Jurkat, Clone E6-1 (cell line): ENCODE measurements at places on chromosomes 3 and 15.

GRCh38 chr15:87623832-87624231, 632.7 kb downstream of the NTRK3 start:
- DNase-seq = peak; percentile 53

GRCh38 chr3:178456621-178457285, 79.5 kb upstream of the KCNMB2 start:
- DNase-seq = no peak

DNA sequence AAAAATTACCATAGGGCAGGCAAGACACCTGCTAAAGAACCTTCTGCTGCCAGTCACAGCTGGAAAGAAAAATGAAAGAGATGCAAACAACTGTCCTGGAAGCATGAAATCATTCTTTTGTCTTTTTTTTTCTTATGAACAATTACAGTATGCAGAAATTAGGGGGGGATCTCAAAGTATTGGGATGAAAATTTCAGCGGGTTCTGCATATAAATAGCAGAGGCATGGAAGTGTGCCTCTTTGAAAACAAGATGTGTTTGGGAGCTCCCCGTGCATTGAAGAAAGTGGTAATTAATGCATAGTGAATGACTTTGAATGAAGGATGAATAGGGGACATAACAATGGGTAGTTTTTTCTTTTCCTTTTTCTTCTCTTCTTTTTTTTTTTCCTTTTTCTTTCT, 431.2 kb downstream of the SOX2 start:
- DNase-seq = no peak

DNA sequence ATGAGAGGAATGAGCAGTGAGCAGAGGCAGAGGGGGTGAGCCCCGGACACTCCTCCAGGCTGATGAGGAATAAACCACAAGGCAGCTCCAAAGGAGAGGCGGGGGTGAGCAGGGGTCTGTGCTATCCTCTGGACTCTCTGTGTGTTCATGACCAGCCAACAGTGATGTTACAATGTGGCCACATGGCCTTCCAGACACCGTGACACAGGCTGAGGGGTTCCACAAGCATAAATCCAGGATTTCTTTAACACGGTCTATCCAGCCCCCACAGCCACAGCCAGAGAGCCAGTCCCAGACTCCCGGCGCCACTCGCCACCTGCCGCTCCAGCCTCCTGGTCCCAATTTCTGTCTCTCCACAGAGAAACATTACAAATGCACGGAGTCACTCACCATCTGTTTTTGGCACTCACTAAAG, 24.4 kb downstream of the XXYLT1 start:
- DNase-seq = no peak

- DNase-seq = no peak
These were observed 5.3 kb downstream of the SCN5A start for GRCh38 chr3:38644016-38644661.

DNA sequence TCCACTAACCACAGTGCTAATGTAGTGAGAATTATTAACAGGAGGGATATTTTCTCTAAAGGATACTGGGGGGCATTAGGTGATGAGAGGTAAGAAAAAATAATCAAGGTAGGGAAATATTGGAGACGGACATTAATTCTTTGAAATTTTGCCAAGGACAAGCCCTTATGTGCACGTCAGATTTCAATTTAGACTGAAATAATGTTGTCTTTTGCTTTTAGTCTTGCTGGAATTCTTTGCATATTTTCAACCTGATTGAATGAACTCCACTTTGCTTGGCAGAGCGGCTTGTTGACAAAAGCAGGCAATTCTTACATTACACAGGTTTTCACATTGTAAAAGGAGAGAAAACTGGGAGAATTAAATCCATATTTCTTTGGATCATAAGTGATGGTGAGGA, 25.0 kb upstream of the C3orf52 start:
- DNase-seq = no peak

DNA sequence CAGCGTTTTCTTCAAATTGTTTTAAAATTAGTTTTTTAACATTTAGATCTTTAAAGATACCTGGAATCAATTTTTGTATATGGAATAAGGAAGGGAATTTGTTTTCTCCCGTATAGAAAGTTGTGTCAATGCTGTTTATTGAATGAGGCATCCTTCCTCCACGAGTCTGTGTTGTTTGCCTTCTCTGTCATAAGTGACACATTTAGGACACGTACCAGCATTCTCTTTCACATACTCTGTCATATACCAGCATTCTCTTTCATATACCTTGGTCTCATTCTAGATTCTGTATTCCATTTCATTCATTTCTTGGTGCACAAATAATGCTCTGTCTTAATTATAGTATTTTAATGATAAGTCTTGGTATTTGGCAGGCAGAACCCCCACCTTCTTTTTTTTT, 10.3 kb downstream of the ATP11B start:
- no peak for DNase-seq

- DNase-seq = no peak
These were observed 21.8 kb downstream of the NUDT16 start for GRCh38 chr3:131403216-131403895.

- DNase-seq = no peak
These were observed 10.7 kb downstream of the ITGB5 start for GRCh38 chr3:124876401-124876878.

DNA sequence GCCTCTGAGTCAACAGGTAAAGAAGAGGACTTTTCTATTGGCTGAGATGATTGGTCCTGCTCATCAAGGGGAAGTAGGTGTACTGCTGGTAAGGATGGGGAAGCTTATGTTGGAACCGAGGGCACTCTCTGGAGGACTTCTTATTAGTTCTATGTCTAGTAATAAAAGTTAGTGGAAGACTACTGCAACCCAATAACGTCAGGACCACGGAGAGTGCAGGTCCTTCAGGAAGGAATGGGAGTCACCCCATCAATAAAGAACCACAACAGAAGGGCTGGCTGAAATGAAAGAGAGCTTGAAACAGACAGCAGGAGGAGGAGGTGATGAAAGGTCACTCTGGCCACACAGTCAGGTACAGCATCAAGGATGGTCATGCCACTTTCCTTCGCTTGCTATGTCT, 68.8 kb upstream of the PRR23E start:
- DNase-seq = no peak

DNA sequence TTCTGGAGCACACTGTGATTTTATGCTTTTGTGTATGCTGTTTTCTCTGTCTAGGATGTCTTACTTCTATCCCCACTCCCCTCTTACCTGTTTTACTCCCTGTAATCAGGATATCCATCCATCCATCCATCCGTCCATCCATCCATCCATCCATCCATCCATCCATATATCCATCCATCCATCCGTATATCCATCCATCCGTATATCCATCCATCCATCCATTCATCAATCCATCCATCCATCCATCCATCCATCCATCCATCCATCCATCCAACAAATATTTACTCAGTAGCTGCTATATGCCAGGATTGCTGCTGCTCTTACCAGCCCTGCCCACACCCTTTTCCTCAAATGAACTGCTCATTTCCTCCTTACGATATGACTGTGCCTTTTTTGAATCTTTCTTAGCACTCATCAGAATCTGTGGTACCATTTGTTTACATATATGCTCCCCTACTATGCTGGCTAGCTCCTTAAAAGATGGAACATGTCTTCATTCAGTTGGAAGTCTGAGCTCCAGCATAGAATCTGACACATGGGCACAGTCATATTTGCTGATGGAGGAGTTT, 35.2 kb downstream of the USP13 start:
- no peak for DNase-seq

- DNase-seq = no peak
These were observed 71.7 kb downstream of the TMCO5A start for GRCh38 chr15:38005953-38006808.

GRCh38 chr3:47803480-47804025, 615 bp downstream of the DHX30 start:
- DNase-seq = no peak

DNA sequence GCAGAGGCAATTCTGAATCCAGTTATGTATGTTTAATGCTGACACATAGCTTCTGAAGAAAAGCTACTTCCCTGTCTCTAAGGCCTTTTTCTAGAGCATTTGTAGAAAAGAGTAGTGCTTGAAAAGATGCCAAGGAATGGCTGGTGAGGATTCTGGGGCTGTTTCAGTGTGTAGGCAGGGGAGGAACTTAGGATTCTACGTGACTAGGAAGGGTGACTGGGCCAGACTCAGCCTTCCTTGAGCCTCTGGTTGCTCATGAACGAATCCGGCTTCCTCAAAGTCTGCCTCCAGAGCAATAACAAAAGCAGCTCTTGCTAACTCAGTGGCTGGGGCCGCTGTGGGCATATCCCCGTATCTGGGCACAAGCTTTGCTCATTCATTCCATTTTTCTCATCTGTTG, 104.8 kb upstream of the WNT5A start:
- no peak for DNase-seq

DNA sequence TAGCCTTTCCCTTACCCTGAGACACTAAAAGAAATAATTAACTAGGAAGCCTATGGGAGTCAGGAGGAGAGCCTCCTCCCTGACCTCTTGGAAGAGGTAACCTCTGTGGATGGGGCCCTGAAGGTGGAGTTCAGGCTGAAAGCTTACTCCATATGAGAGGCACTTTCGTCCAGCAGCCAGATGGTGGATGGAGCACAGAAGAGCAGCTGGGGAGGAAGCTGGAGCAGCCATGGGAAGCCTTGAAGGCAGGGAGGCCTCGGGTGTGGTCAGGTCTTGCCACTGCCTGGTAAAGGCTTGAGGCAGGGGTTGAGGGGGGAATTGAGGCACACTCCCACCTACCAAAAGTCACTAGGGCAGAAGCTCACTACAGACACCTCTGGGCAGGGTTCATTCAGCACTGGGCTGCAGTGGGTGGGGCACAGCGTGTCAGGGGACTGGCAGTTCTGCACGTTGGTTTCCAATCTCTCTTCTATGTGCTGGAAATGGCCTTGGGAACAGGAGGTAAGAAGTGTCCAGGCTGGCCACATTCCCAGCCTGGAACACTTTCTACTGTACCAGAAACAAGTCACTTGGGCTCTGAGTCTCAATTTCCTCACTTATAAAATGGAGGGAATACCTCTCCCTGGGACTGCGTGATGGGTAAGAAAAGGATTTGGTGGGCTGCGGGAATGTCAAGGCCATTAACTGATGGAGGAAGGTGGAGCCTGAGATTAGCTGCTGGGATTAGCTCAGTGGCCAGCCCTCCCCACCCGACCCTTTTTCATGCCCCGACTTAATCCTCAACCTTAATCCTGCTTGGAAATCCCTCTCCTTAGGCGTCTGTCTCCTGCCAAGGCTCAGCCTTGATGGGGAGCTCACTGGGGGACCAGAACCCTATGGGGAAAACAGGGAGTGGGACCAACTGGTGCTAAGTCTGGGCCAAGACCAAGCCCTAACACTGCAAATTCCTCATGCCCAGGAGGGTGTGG, 5.4 kb downstream of the PCBP4 start:
- no peak for DNase-seq

DNA sequence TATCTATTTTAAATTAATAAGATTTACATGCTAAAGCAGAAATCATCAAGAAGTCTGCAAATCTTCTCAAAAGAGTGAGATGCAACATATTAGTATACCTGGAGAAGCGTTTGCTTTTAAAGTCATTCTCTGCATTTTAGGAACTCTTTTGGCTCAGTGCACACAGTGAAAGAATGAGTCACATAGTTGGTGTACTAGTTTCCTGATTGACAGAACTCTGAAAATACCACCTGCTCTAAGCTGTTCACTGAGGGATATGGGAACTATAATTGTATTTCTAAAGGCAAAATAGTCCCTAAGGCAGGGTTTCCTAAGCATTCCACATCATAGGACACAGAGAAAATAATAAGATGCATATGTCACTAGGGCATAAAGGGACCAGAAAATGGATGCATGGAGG, 838.5 kb downstream of the DIPK2A start:
- no peak for DNase-seq

GRCh38 chr15:96352604-96353405, 22.3 kb downstream of the NR2F2 start:
- DNase-seq = no peak

DNA sequence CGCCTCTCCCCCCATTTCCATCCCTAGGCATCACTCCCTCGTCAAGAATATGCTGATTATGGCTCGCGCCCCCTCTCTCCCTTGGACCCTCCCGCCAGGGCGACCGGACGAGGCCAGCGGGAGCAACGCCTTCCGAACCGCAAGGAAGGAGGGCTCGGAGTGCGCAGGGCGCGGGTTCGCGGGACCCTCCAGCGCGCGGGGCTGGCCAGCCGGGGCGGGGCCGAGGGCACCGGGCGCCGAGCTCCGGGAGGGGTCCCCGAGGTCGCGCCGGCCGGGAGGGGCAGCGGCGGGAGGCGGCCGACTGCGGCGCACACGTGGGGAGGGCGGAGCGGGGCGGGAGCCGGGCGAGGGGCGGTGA, 483 bp downstream of the EHD4 start:
- no peak for DNase-seq

DNA sequence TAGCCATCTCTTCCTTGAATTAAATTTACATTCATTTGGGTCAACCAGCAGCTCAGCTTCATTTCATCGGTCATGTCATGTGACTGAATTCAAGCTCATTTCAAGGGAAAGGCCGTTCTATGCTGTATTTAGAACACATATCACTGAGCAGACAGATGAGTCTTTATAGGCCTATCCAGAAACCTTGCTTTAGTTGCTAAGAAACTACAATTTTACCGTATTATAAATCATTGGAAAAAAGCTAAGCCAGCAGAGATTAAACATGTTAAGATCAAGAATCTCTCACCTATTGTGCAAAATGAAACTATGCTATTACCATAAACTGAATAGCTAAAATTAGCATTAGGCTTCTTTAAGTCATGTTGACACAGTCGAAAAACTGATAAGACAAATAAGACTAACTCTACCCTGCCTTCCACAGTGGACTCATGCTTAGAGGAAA, 2.2 kb downstream of the NPTN start:
- DNase-seq = no peak

- no peak for DNase-seq
These were observed 444.0 kb downstream of the OTOL1 start for GRCh38 chr3:161940621-161940965.

DNA sequence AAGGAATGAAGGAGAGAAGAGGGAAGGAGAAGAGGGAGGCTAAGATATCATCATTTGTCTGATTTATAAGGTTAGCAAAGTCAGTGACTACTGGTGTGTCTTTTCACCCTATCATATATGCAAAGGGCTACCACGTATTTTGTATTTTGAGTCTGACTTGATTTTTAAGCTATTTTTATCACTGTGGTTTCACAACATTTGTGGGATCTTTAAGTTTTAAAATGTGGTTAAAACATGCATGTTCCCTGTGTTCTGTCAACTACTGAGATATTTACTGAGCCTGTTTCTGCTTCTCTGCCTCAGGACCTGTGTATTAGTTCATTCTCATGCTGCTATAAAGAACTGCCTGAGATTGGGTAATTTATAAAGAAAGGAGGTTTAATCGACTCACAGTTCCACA, 22.5 kb upstream of the SPTSSB start:
- DNase-seq = no peak
